T1000 (cell line): ENCODE measurements at places on chromosomes 3 and 15.

GRCh38 chr3:169945313-169945712 lies 21.3 kb upstream of the SEC62 start:
- DNase-seq = no peak

- DNase-seq = no peak
These were observed 353.7 kb upstream of the SOX2 start for GRCh38 chr3:181358060-181358459.

DNA sequence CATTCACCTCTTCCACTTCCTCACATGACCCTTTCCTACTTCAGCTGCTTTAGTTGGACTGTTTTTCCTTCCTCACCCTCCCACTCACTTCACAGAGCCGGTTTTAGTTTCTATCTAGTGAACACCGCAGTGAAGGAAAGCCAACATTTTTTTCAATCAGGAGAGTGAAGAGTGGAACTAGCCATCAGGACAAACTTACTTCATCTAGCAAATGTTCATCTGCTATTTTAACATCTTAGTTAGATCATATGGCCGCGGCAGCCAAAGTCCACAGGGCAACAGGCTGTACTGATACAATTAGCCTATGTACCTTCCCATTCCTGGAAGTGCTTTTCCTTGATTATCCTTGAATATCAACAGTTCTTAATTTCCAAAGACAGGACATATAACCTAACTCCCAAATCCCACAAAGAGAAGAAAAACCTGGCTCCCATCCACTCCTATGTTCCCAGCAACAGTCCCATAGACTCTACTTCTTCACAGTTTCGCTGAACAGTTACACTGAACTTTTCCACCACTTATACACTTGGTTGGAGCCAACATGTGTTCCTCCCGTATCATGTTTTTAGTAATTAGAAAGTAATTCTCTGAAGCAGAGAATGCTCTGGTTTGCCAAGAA lies 456.2 kb upstream of the THBS1 start:
- DNase-seq = no peak

GRCh38 chr3:65796676-65797075 lies 242.0 kb downstream of the MAGI1 start:
- no peak for DNase-seq

DNA sequence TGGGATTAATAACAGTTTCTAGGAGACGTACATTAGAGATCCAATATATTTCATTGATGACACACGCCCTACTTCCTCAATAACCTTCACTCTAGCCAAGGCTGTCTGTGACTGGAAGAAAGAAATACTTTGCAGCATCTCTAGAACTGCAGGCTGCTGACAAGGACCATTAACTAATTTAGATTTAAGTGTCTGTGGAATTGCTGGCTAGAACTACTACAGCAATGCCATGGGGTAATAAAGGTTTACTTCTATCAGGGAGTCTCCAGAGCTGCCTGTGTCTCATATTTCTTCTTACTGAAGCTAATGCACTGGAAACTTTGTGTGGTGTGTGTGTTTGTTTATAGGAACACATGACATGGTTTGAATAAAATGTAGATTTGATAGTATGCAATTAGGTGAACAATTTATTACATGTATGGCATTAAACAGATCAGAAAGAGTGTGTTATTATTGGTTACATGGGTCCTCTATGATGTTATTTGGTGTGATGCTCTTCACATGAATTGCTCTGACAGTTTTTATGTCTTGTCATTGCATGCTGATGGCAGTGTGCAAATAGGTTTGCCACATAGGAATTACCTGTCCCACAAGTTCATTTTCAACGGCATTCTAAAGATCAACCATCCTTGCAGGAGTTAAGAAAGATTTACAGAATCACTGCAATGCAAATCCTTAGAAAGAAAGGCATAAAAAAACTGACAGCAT lies 916.2 kb upstream of the CADM2 start:
- DNase-seq = no peak

DNA sequence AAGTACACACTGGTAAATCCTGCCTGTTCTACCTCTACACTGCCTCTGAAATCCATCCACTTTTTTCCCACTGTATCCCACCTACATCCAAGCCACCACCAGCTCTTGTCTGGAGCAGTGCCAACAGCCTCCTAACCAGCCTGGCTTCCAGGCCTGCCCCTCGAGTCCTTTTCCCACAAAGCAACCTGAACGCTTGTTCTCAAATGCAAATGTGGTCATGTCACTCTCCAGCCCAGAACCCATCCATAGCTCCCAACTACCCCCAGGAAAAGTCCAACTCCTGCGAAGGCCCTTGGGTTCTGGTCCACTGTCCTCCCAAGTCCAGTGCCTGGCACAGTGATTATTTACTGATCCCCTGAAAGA lies 83.8 kb downstream of the SEMA5B start:
- no peak for DNase-seq

GRCh38 chr15:38828031-38828532 lies 263.5 kb upstream of the RASGRP1 start:
- no peak for DNase-seq

GRCh38 chr3:99637368-99638111 lies 854 bp upstream of the COL8A1 start:
- DNase-seq = no peak

DNA sequence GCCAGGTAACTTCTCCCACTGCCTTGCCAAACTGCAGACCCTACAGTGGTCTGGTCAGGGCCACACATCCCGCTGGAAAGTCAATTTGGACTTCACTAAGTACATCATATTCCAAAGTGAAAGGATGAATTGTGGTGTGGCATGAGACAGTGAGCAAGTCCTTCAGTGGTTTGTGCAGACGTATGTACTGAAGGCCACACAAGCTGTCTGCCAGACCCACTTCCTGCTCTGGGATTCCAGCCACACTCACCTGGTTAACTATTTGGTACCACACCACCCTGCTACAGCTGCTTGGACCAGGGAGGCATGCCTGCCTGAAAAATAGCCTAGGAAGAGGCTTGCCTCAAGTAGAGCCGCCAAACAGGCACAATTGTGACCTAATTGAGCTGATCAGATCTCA lies 94.1 kb upstream of the STRIT1 start:
- DNase-seq = no peak

DNA sequence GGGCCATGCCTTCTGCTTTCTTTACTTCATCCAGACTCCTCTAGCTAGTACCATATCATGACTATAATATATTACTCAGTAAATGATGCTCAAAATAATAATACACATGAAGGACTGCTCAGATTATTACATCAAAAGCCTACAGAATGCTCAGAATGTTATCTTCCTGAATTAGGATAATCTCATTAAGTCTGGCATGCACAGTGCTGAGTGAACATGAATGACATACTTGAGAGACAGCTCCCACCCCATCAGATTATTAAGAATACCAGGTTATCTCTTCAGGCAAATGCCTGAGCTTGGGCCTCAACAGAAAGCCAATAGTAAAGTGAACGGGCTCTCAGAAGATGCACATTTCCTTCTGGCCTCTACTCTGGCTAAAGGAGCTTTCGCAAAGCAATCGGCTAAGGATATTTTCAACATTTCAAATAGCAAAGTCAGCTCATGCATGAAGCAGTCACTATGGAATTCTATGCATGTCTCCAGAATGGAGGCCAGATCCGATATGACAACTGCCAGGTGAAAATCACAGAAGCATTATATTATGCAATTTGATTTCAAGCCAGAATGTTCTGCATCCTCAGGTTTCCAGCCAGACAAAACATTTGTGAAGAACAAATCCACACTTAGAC lies 122.6 kb downstream of the KCNMB2 start:
- no peak for DNase-seq

DNA sequence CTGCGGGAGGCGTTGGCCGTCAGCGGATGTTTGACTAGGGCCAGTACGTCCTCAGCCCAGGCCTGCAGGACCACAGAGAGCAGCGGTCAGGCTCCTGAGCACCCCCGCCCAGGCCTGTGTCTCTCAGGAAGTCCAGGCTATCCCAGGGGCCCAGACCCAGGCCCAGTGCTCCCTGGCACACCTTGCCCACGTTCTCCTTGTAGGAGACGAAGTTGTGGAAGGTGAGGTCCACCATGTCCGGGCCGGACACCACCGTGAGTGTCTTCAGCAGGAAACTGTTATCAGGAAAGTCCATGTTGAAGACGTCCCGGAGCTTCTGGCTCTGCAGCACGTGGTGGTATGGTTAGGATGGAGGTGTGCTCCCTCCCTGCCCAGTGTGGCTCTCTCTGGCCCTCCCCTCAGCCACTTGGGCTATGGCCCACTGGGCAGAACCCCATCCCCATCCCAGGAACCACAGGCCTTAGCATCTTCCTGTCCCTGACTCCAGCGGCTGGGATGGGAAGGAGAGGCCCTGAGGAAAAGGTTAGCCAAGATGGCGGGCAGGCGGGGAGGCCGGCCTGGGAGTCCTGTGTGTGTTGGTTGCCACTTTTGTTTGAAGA lies 5.3 kb downstream of the PLCB2 start:
- no peak for DNase-seq

- DNase-seq = no peak
These were observed 34.6 kb upstream of the PPIB start for GRCh38 chr15:64197425-64197824.

DNA sequence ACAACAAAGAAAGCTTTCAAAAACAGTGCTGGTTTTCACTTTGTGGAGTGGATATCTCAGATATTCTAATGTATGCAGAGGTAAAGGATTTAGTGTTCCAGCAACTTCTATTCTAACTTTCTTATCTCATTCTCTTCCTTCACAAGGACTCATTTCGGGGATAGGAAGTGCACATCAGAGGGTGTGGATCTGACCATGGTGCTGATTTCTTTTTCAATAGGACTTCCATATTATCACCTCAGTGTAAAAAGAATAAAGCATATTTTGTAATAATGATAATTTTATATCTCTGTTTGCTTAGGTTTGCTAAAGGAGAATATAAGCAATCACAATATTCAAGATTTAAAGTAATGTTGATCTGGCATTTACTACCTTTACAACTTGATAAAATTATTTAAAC lies 12.5 kb upstream of the CADM2 start:
- DNase-seq = no peak

GRCh38 chr3:37087870-37088269 lies 86.5 kb downstream of the LRRFIP2 start:
- DNase-seq = no peak

- DNase-seq = no peak
These were observed 40.3 kb upstream of the TM4SF1 start for GRCh38 chr3:149417727-149418126.

GRCh38 chr3:107206141-107206540 lies 171.1 kb upstream of the CCDC54 start:
- no peak for DNase-seq

GRCh38 chr3:188064831-188065493 lies 89.0 kb upstream of the LPP start:
- no peak for DNase-seq

- no peak for DNase-seq
These were observed 72.2 kb downstream of the FAM174B start for GRCh38 chr15:92583096-92584034.

GRCh38 chr15:70329179-70329578 lies 231.5 kb upstream of the TLE3 start:
- DNase-seq = no peak

DNA sequence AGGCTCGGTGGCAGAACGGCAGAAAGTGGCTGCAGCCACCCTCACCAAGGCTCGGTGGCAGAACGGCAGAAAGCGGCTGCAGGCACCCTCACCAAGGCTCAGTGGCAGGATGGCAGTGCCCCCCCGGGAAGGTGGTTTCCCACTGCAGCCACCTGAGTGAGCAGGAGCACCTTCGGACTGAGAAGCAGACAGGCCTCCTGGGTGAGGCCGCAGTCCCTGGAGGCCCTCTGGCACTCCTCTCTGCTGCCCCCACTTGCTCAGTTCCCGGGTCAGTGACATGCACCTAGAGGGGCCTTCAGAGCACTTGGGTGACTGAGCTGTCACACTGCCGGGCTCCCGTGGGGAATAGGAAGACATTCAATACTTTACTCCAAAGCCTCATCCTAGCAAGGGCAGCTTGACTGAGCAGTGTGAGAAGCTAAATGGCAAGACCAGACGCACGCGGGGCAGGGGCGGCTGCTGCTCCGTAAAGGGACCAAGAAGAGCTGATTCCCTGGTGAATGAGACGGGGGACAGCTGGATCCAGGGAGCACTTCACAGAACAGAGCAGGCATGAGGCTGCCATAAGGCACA lies 62.7 kb downstream of the PCSK6 start:
- no peak for DNase-seq

DNA sequence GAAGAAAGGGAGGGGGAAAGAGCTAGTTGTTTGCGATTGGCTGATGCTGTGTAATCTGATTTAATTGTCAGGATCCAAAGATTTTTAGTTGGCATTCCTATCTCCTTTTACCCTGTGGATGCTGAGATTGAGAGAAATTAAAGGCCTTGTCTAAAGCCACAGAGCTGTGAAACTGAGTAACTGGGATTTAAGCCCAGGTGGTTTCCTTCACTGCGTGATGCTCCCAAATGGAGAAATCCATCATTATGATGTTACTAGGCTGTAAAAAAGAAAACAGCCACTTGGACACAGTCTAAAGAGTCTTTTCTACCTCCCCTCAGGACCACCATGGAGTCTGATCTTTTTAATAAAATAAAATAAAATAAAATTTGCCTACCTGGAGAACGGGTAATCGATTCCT lies 883.0 kb upstream of the NR2F2 start:
- no peak for DNase-seq

DNA sequence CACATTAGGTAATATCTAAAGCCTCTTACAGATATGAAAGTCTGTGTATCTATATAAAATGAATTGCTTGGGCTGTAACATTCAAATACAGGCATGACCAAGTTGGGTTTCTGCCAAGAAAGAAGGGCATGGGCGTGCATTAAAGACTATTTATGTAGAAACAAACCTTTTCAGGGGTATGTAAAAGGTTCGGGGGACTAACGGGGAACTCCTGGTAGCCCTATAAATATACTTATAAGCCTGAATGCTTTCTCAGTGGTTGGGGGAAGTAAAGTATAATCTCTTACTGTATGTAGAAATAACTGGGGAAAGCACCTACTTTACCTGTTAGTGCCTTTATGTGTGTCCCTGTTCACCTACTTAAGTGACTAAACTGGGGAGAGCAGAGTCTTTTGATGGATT lies 154.5 kb upstream of the TBL1XR1 start:
- no peak for DNase-seq

DNA sequence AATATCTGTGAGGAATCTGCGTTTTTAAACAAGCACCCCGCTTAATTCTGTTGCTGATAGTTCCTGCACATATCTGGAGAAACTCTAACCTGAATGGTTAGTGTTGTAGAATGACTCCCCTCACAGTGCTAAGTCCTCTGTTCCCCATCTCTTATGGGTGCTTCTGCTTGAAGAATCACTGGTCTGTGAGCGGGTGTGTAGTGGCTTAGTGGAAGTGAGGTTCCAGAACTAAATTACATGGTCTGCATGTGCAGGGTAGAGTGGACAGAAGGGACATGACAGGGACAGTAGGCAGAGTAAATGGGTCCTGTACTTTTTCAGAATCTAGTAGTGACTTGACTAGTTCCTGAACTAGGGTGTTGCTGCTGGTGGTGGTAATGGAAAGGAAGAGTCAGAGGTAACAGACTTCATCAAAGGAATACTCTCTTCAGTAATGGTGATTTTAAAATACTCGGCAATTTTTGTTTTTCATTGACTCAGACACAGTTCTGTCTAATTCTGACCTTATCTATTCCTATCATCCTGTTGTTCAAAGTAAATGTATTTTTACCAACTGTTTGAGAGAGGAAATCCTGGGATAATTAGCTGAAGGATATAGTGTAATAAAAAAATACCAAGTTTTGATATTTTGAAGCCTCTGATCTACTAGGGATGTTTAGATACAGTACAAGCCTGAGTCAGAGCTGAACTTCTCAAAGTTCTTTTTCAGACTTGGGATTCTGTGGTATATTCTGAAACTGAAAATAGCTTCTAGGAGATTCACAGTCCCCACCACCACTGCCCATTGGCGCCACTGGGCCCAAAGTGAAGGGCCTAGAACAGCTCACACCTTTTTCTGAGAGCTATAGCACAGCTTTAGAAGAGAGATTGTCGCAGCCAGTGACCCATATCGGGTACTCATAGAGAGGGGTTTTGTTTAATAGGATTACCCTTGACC lies 55.5 kb downstream of the FNDC3B start:
- no peak for DNase-seq
